ENCODE measurements at places on chromosomes 13 and 19. TPM values are rescaled to one million over a fixed set of nuclear protein-coding genes. Genes with fewer than 3 reads are reported as not detected.

The KLK14 gene
- total RNA-seq: 0.33 TPM

The SULT2A1 gene
- not detected for total RNA-seq

The FCAR gene
- total RNA-seq: not detected

The VSTM2B gene
- total RNA-seq: not detected

The CBLC gene
- total RNA-seq: not detected

The ZSCAN4 gene
- total RNA-seq: not detected

The LGALS13 gene
- not detected for total RNA-seq
